Activated CD4-positive, alpha-beta T cell treated with anti-CD3 and anti-CD28 coated beads for 36 hours (primary cell): ENCODE measurements at places on chromosomes 2 and 18.
A peak's percentile ranks its signal among the peaks of the same experiment; 100 is the strongest.

DNA sequence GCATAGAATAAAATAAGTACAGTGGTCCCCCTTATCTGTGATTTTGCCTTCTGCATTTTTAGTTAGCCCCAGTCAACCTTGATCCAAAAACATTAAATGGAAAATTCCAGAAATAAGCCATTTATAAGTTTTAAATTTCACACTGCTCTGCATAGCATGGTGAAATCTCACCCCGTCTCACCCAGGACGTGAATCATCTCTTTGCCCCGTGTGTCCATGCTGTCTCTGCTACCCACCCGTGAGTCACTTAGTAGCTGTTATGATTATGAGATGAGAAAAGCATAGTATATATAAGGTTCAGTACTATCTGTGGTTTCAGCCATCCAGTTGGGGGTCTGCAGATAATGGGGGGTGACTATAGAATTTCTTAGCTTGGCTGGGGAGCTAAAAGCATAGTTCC, 67.3 kb downstream of the RHBDD1 start:
- DNase-seq, result peak; percentile 54

- DNase-seq, result no peak
These were observed 233.8 kb downstream of the ANKRD36B start for GRCh38 chr2:97355887-97356286.

GRCh38 chr18:7604361-7604760, 37.2 kb downstream of the PTPRM start:
- DNase-seq, result no peak

DNA sequence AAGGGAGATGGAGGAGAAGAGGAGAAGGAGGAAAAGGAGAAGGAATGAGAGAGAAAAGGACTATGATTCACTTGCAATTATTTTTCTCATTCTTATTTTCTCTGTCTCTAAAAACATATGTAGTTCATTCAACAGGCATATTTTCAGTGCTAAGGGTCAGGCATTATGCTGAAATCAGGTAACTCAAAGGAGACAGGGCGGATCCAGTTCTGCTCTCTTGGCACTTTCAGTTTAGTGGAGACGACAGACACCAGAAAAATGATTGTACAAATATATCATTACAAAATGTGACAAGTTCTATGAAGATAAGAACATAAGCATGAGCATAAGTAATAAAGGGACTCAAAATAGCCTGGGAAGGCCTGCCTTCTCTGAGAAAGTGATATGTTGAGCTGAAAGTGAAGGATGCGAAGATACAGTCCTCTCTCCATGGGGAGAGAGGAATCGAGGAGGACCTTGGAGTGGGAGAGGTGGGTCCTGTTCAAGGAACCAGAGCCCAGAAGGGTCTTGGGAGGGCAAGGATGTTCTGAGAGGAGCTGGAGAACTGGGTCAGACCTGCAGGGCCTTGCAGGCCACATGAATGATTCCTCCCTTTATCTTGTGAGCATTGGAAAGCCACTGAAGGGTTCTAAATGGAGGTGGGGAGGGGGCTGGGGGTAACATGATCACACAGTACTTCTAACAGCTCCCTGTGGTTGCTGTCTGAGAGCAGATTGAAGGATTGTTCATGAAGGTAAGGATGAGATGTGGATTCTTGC, 58.6 kb upstream of the TMEM17 start:
- no peak for DNase-seq

- peak; percentile 83 for DNase-seq
These were observed 7.9 kb downstream of the CROCC2 start for GRCh38 chr2:240913810-240914644.
